Panc1 (cell line): ENCODE measurements at places on chromosomes 13 and 19. TPM values are rescaled to one million over a fixed set of nuclear protein-coding genes. Genes with fewer than 3 reads are reported as not detected.

DNA sequence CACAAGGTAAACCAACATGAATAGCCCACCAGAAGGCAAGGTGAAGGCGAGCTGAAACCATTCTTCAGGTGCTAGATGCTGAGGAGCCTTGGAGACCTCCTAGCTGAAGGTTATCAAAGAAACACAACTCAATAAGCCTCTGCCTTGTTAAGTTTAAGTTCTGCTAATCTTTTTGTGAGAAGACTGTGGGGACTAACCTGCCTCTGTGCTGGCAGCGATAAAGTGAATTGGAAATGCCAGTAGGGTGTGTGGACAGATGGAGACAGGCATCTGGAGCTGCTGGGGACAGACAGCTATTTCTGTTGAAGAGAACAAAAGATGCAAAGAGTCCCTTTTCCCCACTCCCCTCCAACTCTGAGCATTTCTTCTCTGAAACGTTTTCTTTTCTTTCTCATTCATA lies 33.5 kb upstream of the FLT1 start:
- DNase-seq = no peak

GRCh38 chr19:18946918-18947317 lies 5.9 kb upstream of the HOMER3 start:
- DNase-seq = no peak

DNA sequence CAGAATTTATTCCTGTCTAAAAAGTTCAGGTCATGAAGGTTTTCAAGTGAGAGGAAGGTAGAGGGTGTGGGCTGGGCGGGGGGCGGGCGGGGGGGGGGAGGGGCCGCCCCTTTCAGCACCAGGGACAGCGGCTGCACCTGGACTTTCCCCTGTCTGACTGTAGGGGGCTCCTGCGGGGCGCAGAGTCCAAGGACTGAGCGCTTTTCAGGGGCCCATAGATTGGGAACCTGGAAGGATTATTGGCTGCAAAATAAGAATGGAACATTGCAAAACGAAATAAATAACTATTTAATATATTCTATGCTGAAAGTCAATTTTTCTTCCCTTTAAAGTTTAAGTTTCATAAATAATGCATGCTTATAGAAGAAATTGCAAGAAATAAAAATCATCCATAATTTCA lies 8.9 kb upstream of the CYP4F3 start:
- no peak for DNase-seq

DNA sequence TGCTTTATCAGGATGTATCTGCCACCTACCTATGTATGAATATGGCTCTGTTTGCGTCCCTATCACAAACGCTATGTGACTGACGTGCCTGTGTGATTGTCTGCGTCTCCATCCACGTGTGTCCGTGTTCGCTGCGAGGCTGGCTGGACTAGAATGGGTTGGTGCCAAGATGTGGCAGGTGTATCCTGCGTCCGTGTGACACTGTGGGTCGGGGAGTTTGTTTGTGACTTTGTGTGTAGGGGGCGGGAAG lies 6.7 kb upstream of the HOOK2 start:
- DNase-seq = no peak

GRCh38 chr19:42313096-42313839 lies at the start of gene TMEM145:
Gene TMEM145, plus strand, starts transcription at chr19:42313309. Its CDS starts 68 bp downstream, at chr19:42313377.
- DNase-seq = no peak

GRCh38 chr13:87889254-87889653 lies 218.1 kb downstream of the SLITRK5 start:
- no peak for DNase-seq

GRCh38 chr19:58575183-58576041 lies 2.3 kb upstream of the MZF1 start:
- peak; percentile 74 for DNase-seq

DNA sequence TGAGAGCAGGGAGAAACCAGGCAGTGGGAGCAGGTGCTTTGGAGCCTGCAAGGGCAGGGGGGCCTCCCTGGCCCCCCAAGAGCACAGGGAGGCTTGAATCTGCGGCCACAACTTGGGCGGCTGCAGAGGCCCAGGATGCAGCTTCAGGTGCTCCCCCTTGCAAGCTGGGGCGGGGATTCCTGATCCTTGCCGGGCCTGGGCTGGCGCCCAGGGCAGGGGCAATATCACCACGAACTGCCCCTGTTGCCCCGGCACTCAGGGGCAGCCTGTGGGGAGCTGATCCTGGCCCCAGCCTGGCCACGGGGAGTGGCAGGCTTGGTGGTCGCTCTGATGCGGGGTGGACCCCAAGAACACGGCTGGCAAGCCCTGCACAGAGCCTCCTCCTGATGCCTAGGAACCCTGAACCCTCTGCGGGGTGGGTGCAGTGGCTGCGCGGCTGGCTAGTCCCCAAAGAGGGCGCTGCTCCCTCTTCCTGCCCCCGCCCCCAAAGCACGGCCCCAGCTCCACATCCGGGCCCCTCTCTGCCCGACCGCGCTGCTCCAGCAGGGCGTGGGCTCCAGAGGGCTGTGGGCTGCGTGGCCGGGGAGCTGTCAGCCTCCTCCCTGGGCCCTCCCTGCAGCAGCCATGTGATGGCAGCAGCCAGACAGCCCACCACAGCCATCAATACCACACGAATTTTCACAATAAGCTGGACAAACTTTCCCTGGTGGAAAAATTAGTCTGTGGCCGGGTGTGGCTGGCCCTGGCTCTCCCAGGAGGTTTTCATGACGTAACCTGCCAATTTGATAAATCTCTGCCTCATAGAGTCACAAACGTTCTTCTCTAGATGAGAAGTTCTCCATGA lies 21.0 kb downstream of the TNFSF9 start:
- no peak for DNase-seq

- DNase-seq = no peak
These were observed 36.8 kb downstream of the LCP1 start for GRCh38 chr13:46145135-46145534.

DNA sequence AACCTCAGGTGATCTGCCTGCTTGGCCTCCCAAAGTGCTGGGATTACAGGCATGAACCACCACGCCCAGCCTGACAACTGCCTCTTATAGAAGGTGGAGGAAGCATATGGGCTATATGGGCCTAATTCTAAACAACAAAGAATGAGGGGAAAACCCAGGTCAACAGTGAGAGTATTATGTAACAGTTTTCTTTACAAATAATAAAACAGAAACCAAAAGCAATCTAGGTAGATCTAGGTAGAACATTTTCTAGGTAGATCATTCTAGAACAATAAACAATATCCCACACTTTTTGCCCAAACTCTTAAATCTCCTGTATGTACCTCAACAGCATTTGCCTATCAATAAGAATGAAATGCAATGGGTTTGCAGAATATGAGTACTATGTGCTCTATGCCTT lies 267.4 kb downstream of the ABCC4 start:
- DNase-seq = no peak

DNA sequence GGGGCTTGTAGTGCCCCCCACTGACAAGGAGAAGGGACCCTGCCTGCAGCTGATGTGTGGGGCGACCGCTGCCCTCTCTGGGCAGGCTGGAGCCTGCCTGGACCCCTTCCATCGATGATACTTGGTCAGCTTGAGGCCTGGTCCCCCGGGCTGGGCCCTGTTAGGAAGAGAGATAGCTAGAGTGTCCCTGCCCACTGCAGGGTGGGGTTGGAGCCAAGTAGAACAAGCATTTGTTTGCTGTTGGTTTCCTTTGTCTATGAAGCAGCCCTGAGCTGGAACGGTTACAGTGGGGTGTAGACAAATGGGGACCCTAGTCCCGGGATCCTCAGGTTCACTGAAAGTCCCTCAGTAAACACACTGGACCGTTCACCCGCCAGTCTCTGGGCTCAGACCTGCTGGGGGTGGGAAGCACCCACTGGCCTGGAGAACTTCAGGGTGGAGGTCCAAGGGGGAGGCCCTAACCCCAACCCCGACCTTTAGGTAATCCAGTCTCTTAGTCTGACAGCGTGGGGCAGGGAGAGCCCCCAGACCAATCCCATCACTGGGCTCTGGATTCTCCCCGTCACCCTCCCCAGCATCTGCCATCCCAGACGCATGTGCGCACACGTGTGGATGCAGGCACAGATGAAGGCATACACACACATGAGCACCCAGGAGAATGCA lies 204.8 kb upstream of the ZNF536 start:
- DNase-seq = no peak

Gene METTL21C
- total RNA-seq = not detected

Gene SERP2
- total RNA-seq = 0.18 TPM

GRCh38 chr13:113785051-113786010 lies 26.3 kb downstream of the TMEM255B start:
- peak; percentile 87 for DNase-seq

Gene DACT3
- 1.0 TPM for total RNA-seq

Gene SKA3
- 15.1 TPM for total RNA-seq

Gene ATP4A
- not detected for total RNA-seq

- DNase-seq = no peak
These were observed 2801.9 kb downstream of the PCDH9 start for GRCh38 chr13:64428196-64428595.

DNA sequence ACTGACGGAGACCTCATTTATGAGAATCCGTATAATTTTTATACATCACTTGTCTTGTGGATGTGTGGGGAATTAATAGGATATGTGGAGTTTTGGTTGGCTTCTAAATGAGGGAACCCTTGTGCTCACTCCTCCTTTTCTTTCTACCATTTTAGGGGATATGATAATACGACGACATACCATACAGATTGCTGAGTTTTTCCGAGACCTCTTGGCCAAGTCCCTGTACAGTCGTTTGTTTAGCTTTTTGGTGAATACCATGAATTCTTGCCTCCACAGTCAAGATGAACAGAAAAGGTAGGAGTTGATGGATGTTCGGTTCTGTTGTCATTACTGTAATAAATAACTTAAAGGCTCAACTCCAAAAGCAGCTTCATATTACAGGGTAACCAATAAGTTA lies 335.2 kb downstream of the MYO16 start:
- DNase-seq = no peak
